ENCODE measurements at places on chromosomes 5 and 9.
A peak's percentile ranks its signal among the peaks of the same experiment; 100 is the strongest.

GRCh38 chr9:91422758-91423711 lies 597 bp downstream of the NFIL3 start:
- DNase-seq = peak; percentile 94

DNA sequence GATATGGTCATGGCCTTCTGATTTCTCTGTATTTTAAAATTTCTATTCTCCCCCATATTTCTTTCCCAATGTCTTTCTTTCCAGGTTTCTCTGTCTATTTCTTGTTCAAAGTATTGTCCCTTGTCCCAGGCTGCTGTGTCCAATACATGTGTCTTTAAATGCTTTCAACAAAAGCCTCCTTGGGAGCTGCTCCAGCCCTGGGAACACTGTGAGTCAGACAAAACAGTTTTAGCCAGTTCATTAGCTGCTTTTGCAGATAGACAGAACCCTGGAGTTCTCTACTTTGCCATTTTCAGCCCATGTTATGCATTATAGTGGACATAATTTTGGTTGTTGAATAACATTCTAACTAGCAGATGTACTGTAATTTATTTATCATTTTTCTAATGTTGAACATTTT lies 20.5 kb upstream of the JAK2 start:
- no peak for DNase-seq

DNA sequence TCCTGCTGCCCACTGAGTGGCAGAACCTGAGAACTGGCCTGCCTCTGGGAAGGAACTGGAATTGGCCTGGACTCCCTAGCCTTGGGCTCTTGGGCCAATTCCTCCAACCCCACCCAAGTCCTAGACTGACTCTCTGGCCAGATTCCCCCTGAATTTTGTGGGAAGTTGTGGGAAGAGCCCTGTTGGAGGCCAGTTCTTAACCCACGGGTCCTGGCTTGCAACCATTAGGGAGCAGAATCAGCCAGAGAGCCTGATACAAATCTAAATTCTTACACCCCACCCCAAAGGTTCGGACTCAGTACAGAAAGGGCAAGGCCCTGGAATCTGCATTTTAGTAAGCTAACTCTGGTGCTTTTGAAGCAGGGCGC lies 125.3 kb upstream of the SLC25A48 start:
- DNase-seq = no peak

- no peak for DNase-seq
Measured at GRCh38 chr5:171868236-171868635, 82.6 kb downstream of the SMIM23 start.

DNA sequence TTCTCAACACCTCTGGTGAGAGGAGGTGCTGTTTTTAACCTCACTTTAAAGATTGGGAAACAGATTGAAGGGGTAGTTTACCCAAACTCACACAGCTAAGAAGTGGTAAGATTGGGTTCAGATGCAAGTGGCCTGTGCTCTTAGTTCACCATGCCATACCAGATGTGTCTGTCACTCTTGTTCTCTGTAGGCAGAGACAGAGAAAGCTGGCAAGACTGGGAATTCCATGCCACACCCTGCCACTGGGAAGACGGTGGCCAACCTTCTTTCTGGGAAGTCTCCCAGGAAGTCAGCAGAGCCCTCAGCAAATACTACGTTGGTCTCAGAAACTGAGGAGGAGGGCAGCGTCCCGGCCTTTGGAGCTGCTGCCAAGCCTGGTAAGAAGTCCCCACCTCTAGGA lies 11.0 kb downstream of the TCOF1 start:
- DNase-seq = no peak

GRCh38 chr9:4559261-4560182 lies 69.3 kb downstream of the SLC1A1 start:
- no peak for DNase-seq

DNA sequence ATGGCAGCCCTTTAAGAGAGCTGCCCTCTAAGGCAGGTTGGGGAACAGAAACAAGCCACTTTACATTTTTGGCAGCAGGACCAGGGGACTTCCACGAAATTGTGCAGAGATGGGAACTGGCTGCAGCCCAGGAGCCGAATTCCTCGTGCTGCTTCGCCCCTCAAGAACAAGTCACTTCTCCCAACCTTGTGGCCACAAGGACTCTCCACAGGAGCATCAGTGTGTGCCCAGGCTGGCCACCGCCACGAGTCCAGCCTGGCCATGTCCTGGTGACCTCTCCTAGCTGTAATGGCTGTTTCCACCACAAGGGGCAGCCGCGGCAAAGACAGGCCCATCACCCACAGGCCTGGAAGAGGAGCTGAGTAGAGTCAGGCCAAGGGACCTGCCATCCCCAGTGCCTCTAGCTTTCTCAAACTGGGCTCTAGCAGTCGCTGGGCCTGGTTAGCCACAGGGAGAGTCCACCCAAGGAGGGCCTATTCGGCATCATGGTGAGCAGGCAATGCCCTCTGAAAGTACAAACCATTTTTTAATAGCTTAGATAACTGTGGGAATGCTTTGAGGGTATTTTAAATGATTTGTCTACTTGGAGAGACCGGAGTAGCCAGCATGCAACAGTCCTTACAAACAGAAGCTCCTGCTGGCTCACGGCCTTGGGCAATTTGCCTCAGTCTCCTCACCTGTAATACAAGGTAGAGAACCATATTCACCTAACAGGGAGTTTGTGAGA lies 129.0 kb downstream of the COL23A1 start:
- DNase-seq = no peak

- no peak for DNase-seq
Measured at GRCh38 chr5:112923148-112923917, 1.3 kb upstream of the REEP5 start.

GRCh38 chr5:53779541-53779981 lies 219.1 kb downstream of the NDUFS4 start:
- DNase-seq = peak; percentile 50

- DNase-seq = no peak
Measured at GRCh38 chr9:127418037-127418471, 6.1 kb upstream of the ZNF79 start.

DNA sequence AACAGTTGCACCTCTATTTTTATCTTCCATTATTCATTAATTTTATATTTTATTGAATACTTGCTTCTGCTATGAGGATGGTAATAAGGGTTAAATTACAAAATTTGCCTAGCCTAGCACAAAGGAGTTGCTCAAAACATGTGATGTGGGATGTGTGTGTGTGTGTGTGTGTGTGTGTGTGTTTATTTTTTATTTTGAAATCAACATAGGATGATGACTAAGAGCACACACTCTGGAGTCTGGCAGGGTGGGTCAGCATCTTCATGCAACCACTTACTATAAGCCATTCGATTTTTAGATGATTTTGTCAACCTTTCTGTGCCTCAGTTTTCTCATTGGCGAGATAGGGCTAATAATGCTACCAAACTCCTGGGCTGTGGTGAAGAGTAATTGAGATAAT lies 57.7 kb upstream of the MAMDC2 start:
- no peak for DNase-seq

GRCh38 chr5:121171361-121171760 lies 680.3 kb upstream of the FTMT start:
- no peak for DNase-seq

DNA sequence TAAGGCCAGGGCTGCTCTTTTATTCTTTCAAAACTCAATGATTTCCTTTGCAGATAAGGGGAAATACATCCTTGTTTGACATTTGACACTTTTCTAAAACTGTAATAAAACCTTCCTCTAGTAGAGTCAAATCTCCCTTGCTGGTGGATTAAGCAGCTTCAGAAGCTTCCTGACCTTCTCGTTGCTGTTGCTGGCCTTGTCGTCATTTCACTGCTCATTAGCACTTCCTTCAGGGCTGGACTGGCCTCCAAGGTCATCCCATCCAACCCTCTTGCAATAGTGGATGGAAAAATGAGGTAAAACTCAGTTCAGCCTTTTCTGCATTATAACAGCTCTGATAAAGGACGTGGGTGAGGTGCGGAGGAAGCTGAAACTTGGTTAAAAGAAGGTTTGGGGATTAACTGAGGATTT lies 1.1 kb upstream of the ADAMTSL1 start:
- peak; percentile 69 for DNase-seq

DNA sequence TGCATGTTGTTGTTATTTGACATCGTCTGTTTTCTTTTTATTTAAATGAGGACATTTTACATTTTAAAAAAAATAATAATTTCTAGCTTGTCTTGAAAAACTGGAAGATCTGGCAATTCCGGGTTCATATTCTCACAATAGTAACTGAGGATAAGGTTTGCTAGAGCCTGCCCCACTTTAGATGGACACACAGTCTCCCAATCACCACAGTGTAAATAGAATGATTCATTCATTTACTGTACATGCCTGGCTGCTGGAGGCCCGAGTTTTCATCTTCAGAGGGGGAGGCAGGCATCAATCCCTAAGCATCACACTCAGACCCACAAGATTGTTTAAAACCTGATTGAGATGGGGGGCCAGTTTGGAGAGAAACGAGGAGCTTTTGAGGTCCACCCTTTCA lies 2039.7 kb upstream of the WWC1 start:
- DNase-seq = no peak

- DNase-seq = no peak
Measured at GRCh38 chr5:158522776-158523175, 576.9 kb downstream of the EBF1 start.

DNA sequence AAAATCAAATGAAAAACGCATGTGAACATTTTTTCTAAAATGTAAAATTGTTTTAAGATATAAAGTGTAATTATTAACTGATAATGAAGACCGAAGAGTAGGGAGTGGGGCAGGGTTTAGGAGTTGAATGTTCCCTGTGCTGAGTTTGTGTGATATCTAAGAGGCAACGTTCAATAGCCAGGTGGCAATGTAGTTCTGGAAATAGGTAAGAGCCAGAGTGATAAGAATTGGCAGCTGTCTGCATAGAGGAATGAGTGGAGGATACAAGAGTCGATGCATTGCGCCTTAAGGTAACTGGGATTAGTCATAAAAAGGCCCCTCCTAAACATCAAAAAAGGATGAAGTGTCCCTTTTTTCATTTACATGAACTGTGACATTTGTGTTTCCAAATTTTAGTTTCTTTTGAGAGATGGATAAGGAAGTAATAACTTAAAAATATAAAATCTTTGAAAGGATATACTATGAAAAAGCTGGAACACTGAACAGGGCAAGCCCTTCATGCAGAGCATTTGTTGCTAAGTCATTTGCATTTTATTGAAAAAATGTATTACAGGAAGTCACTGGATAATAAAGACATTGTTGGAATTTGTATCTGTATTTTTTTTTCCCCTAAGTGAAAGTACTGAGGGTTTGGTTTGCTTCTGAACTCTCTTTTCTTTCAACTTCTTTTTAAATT lies 659.3 kb downstream of the ACTL7B start:
- no peak for DNase-seq

DNA sequence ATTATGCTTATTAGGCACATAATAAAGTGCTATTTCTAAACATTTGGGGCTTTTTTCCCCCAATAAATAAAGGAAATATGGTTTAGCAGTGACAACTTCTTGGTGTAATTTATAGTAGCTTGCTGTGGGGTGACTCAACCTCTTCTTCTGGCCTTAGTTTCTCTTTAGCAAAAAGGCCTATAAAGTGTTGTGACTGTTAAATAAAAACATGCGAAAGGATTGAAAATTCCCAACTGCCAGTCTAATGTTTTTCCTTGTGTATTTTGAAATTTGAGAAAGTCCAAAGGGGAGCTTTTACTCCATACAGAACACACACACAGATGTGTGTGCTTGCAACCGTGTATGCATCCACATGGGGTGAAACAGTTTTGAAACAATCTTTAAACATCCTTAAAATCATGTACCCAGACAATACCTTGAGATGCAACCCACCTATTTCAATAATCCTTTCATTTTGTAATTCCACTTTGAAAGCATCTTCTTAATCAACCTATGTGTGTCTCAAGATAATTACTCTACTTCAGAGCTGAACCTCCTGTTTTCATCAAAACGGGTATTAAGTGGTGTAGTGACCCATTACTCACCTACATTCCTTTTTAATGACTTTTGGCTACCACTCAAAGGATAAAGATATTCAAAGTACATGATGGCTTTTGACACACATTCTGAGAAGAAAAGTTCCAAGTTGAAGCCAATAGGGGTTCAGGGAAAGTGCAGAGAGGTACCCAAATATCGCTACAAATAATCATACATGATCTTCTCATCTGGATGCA lies 123.8 kb downstream of the DROSHA start:
- DNase-seq = peak; percentile 49

- DNase-seq = no peak
Measured at GRCh38 chr5:119426057-119426456, 26.2 kb upstream of the HSD17B4 start.

DNA sequence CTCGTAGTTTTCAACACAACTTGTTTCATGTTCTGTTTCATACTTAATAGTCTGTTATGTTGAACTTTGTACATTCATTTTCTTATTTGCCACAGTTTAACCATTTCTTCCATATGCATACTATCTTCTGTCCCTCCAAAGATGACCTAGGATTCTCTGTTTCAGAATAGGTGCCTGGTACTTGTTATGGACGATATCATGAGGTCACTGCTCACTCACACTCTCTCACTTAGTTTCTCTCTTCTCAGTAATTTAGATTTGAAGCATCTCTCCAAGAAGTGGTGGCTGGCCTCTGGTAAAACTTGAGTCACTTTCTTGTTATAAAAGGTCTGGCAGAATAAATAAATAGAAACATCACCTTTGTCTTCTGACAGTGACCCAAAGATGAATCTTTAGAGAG lies 28.4 kb downstream of the FBXO38 start:
- no peak for DNase-seq

DNA sequence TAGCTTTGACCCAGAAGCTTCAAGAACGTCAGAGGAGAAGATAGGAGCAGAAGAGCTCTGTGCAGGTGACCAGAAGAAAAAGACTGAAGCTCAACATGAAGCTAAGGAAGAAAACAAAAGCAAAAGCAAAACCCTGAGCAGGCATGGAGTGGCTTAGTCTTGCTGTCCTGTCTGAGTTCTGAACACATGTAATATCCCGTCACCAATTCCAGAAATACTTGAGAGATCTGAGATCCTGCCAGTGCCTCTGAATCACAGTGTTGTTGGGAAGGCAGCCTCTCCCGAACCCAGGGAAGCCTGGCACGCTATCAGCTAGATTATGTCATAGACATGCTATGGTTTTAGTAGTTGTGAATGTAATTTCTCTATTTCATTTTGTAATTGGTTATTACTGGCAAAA lies 235.7 kb downstream of the ICE1 start:
- DNase-seq = no peak

DNA sequence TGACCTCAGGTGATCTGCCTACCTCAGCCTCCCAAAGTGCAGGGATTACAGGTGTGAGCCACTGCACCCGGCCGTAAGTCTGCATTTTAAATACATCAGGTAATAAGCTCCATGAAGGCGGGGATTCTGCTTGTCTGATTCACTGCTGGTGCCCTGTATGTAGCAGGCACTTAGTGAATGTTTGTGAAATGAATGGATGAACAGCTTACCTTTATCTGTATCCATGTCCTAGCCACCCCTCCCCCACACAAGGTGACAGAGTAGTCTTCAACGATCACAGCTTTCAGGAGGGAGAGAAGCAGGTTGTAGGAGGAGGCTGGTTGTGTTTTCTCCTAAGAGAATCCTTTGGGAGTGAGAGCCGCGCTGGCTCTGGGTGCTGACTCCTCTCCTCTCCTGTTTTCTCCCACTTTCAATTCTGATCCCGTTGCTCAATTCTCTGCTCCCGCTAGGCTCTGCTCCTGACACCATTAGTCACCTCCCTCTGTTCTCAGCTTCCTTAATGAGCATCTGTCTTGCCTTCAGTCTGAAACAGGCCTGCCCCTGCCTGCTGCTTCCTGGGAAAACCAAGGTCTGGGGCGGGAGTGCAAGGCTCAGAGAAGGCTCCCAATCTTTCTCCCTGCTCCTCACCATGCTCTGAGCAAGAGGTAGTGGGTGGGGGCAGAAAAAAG lies 88.8 kb upstream of the CTNNA1 start:
- DNase-seq = peak; percentile 55

- DNase-seq = no peak
Measured at GRCh38 chr9:13369431-13369830, 89.9 kb upstream of the MPDZ start.

Measured in fibroblast of lung (primary cell).